ENCODE measurements at places on chromosomes 3 and 15.

DNA sequence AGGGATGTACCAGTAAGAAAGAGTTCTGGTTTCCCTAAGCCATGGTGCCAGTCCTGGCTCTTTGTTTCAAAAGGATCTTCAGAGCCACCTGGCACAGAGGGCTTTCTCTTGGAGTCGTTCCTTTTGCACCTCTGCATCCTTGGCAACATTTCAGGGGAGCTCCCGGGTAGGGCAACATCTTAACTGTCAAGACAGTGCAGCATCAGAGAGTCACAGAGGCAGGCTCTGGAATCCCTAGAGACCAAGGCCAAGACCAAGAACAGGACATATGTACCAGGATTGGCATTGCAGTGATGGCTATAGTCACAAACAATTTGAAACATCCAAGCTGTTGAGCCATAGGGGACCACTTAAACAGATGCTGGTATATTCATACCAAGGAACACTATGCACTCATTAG is 129.4 kb upstream of the ADPGK start:
- no peak for DNase-seq

DNA sequence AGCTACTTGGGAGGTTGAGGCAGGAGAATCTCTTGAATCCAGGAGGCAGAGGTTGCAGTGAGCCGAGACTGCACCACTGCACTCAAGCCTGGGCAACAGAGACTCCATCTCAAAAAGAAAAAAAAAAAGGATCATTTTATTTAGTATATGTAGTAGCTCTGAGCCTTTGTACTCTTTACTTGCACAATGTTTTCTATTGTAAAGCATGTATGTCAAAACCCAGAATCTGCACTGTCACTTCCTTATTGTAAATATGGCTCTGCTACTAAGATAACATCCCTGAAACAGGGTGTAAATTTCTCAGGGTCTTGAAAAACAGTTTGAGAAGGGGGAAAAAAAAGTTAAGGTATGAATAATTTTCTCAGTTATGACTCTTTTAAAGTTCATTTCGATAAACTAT is 35.1 kb downstream of the SLMAP start:
- no peak for DNase-seq

DNA sequence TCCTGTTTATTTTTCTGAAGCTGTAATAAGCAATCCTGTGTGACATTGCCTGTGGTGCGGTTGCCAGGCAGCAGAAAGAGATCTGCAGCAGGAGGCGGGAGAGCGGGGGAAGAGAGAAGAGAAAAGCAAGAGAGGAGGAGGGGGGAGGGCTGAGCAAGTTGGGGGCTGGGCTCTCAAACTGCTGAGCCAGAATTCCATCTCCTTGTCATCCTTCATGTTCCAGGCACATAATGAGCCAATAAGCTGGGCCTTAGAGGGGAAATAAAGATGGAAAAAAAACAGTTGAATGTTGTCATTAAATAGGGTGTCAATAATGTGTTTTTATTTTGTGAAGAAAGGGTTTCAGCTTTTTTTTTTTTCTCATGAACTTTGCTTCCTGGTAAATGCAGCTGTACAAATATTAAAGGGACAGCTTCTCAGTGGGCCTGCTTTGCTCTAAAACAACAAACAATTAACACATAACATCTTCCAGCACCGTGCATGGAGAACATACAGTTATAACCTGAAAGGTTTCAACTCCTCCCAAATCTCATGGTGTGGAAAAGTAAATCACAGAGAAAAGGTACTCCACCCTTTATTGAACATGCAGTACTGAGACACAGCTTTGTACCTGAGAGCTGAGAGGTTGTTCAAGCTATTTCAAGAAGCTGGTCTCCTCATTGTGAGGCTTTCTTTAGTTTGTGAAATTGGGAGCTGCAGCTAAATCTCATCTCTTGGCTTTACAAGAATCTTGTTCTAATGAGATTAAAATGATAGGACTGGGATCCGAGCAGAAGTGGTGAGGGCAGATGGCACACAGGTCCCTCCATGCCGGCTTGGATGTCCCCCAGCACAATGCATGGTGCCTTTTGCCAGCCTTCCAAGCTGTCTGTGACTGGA is 451.1 kb upstream of the KCNMB2 start:
- peak; percentile 39 for DNase-seq

GRCh38 chr3:196142202-196142956 is 60.5 kb upstream of the TFRC start:
- DNase-seq: no peak

- DNase-seq: peak; percentile 51
Observed at GRCh38 chr3:124032881-124033359, 41.0 kb upstream of the ROPN1 start.

- no peak for DNase-seq
Observed at GRCh38 chr3:149559525-149559924, 85.0 kb downstream of the TM4SF4 start.

DNA sequence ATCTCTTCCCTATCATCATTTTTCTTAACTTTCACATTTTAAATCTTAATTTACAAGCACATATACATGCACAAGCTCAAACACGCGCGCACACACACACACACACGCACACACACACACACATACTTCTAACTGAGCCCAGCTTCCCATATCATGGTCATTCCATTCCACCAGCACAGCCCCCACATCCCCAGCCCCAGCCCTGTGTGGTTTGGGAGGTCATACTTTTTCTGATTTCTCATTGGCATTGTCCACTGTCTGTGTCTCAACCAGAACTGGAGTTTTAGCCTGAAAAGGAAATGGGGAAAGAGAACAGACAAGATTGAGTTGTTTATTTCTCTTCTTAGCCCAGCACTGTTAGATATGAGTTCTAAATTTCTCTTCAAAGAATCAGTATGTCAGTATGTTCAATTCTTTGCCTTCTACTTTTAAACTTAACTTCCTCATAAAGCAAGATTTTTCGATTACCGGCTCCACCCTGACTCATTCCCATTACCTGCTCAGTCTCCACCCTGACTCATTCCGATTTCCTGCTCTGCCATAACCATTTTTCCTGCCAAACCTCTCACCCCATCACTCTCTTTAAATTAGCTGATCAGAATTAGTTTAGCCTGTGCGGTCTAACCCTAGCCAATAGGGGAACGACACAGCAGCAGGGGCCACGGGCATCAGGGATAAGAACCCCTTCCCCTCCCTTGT is 6.4 kb downstream of the IQCF1 start:
- no peak for DNase-seq

All from CD4-positive, alpha-beta T cell treated with Interleukin-10 for 1 hour (primary cell).